ENCODE measurements at places on chromosomes 4 and X.

DNA sequence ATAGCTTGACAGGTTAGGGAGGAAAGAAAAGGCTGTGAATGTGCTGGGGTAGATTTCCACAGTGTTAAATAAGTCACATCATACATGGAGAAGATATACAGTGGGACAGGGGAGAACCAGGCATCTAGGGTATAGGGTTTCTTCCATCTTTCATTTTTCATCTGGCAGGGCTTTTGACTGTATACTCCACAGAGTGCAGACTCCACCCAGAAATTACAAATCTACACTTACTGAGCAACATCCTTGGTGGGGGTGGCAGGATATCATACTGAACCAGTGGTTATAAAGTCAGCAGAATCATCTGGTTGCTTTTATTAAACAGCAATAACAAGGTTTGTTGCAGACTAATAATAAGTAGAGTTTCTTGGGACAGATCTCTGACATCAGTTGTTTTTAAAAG is 154.2 kb downstream of the NPNT start:
- DNase-seq, result no peak

- no peak for DNase-seq
These were observed 1456.9 kb downstream of the TECRL start for GRCh38 chr4:62952366-62952765.

GRCh38 chr4:17030543-17030942 is 132.1 kb upstream of the LDB2 start:
- no peak for DNase-seq

DNA sequence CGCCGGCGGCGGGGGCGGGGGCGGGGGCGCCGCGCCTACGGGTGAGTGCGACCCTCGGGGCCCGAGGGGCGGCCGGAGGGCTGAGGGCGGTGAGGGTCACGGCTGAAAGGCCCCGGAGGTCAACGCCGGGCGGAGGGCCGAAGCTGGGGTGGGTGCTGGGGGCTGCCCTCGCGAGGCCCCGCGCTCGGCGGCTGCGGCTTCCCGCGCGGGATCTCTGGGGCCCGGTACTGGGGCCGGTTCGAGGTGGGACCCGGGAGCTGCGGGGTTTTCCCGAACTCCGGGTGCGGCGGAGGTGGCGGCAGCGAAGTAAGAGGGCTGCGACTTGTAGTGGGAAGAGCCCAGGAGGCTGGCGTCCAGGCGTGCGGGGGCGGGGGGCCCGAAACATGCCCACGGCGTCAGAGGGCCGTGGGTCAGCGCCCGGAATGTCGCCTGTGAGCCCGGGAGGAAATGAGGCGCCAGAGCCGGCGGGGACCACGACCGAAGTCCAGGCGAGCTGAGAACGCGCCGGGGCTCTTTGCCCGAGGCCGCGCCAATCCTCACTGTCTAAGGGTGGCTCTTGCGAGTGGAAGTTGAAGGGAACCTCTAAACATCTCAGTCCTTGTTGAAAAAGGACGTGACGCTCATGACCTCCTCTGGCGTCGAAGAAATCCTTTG is 407 bp downstream of the IL13RA1 start:
- DNase-seq, result no peak

- DNase-seq, result no peak
These were observed 54.4 kb downstream of the FAM53A start for GRCh38 chr4:1629699-1630083.

DNA sequence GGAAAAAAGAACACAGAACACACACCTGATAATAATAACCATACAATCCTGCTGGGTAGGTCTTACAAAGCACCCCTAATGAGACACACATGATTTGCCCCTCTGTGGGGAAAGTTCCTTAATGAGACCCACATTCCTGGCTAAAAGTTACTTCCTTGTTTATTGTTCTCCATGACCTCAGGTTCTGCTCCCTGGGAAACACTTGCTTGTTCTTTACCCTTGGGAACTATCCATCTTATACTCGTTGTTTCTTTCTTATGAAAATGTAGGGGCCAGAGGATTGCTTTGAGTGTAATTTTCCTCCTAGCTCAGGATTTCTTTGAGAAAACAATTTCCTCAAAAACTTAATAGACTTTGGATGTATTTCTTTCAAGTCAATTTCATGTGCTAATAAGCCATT is 52.1 kb upstream of the PCDH10 start:
- DNase-seq, result no peak

GRCh38 chr4:12447451-12447850 is 1018.8 kb upstream of the HS3ST1 start:
- no peak for DNase-seq

DNA sequence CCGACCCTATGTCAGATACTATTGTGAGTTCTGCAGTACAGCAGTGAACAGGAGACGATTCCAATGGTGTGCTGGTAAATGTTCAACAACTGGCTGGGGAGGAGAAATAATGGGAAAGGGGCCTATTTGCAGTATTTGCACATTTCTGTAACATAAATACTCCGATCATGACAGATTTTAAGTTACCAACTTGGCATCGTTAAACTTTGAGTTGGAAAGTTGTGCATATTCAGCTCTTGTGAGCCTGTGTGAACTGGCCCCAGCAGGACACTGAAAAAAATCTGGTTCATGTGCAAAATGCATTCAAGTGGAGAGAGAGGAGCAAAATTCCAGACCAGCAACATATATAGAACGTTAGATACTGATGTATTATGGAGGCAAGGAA is 175.0 kb downstream of the MAPK10 start:
- DNase-seq, result no peak

DNA sequence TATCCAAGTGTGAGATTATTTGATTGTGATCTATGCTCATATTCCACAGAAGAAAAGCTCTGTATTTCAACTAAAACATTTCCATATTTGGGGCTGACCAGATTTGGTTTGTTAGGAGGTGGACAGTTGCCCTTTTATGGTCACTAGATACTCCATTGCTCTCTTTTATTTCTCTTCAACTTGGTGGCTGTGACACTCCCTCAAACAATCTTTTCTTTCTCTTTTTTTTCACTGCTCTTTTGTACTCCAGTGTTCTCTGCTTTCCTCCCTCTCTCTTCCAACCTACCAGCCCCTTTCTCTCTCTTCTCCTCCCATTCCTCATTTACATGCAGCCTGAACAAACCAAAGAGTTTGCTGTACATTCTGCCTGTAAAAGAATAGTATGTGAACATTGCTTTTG is 48.8 kb downstream of the RBPJ start:
- no peak for DNase-seq

DNA sequence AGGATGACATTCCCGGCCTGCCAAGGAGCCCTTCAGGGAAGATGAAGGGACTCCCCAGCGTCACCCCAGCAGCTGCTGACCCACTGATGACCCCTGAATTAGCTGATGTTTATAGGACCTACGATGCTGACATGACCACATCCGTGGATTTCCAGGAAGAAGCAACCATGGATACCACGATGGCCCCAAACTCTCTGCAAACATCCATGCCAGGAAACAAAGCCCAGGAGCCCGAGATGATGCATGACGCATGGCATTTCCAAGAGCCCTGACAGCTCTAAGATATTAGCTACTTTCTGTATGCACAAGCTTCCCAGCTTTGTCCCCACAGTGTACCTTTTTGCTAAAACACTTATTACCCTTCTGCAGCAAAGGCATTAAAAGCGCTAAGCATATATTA is 14.4 kb downstream of the AMBN start:
- DNase-seq, result no peak

GRCh38 chr4:48945981-48946380 is 39.4 kb upstream of the OCIAD2 start:
- no peak for DNase-seq

GRCh38 chr4:156829201-156829873 is 142.3 kb downstream of the PDGFC start:
- DNase-seq, result no peak

DNA sequence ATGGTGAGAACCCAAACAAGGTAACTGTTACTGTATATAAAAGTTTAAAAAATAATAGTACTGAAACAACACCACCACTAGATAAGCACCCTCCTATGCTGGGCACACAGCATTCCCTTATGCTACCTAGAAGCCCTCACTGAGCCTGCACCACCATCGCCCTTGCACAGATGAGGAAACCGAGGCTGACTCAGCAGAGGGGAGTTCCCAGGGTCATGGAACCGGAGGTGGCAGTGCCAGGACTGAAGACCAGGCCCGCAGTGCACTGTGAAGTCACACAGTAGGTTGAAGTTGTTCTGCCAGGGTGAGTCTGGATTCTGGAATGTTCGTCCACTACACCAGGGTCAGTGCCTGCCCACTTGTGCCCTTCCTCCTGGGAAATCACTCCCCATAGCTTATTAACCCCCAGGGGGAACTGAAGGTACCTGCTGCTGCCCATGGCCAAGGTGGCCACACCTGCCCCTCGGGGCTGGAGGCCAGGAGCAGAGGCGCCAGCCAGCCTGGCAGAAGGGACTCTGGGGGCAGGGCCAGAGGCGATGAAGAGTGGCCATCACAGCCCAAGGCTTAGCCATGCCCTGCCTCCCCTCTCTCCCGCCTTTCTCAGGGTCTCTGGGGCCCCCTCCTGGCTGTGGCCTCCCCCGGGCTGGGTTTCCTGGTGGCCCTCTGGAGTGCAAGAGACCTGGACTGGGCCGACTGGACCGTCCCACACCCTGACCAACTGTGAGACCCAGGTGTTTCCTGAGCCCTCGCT is 15.1 kb upstream of the ABLIM2 start:
- DNase-seq, result no peak

- no peak for DNase-seq
These were observed 29.8 kb downstream of the MSN start for GRCh38 chrX:65697211-65697641.

DNA sequence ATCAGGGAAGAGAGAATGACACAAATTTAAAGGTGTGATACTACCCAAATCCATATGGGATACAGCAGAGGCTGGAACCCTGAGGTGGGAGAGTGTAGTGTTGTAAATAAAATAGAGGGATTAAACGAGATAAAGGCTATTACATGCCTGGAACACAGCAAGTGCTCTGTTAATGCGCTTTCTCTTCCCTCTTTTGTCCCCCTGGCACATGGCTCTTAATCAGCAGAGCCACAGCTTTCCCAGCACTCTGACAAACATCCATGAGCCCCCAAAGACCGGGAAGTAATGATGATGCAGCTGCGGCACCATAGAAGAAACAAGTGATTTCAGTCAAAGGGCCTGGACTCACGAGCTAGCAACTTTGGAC is 85.9 kb downstream of the RASL11B start:
- DNase-seq, result no peak

GRCh38 chrX:1516596-1517104 is 20.3 kb downstream of the P2RY8 start:
- DNase-seq, result no peak

DNA sequence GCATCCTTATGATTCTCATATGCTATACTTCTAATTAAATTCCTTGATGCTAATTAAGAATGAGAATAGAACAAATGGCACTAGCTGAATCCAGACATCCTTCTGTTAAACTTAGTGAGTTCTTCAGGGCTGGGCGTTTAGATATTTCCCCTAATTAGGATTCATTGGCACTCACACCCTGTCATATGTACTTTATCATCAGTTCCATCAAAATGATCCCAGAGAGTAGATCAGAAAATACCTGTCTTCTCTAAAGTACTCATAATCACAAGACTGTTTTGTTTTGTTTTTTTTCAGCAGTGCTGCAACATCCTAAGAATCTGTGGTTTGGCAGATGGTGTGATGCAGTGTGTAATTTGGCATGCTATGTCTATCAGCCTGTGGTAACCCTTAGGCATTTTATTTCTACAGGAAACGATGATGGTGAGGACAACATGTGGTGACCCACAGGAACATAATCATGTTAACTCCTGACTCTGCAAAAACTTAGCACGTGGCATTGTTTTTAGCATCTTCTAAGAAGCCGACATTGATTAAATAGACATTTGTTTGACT is 2528.4 kb downstream of the ARAP2 start:
- no peak for DNase-seq

Measured in GM10248 (cell line).